ENCODE measurements at places on chromosomes 1 and 21.

DNA sequence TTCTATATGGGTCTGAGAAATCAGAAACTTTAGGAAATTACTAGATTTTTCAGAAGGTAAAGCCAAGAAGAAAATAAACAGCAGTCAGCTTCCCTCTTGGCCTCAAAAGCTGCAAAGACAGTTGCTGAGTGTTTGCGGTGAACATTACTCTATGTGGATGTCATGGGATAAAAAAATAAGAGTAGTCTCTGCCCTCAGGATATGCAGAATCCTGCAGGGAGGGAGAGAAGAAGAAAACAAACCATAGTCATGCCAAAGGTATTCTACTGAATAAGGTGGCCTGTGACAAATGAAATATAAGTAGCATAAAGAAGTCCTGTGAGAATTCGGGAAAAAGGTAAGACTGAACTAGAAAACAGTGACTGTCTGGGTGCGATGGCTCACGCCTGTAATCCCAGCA, 19.0 kb downstream of the YARS1 start:
- DNase-seq = no peak

DNA sequence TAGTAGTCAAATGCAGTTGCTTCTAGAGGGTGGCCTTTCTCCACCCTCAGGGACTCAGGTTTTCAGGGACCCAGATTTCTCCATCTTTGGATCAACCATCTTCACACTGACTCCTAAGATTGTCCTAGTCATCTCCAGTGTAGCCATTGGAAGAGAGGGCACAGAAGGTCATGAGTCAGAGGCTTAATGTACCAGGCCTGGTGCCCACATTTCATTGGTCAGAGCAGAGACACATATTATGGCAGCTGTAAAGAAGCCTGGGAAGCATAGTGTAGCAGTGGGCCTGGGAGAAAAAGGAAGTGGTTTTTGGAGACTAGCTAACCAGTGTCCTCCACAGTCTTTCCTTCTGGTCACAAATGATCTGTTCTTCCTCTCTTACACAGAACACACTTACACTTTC, 122.5 kb downstream of the GIPC2 start:
- no peak for DNase-seq

DNA sequence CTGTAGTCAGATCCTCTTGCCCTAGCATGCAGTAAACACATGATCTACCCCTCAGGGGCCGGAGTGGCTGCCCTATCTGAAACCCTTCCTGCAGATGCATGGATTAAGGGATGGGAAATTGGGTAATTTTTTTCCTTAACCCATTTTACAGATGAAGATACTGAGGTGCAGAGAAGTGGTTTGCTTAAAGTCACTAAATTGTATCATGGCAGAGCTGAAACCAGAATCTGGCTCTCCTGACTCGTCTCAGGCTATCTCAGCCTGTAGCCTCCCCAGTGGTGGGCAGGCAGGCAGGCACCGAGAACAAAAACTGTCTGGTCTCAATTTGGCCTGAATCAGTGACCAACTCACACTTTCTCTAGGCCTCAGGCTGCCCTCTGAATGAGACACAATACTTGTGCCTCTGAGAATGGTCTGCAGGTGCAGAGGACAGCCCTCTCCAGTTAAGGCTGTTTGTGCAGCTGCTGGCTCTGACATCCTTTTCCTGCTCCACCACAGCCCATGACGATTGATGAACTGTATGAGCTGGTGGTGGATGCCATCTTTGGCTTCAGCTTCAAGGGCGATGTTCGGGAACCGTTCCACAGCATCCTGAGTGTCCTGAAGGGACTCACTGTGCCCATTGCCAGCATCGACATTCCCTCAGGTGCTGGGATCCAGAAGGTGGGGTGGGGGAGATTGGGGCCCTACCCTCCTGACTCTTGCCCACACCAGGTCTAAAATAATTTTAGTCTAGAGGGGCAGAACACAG, 1.5 kb downstream of the NAXE start:
- no peak for DNase-seq

DNA sequence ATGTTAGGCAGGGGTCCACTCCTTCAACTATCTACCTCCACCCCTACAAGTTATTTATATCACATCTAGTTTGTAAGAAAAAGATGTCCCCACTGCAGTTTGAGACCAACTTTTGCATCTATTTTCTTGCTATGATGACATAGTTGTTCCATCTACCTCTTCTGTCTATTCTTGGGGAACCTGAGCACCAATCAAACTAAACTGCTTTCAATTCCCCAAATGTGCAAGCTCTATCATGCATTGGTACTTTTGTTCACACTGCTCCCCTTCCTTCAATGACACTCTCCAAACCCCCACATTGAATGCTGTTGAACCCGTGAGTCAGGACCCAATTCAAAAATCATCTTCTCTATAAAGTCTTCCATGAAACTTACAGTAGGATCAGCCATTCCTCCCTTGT, 16.0 kb upstream of the FRRS1 start:
- no peak for DNase-seq

- no peak for DNase-seq
These were observed 280.5 kb upstream of the VAMP3 start for GRCh38 chr1:7490576-7490975.

DNA sequence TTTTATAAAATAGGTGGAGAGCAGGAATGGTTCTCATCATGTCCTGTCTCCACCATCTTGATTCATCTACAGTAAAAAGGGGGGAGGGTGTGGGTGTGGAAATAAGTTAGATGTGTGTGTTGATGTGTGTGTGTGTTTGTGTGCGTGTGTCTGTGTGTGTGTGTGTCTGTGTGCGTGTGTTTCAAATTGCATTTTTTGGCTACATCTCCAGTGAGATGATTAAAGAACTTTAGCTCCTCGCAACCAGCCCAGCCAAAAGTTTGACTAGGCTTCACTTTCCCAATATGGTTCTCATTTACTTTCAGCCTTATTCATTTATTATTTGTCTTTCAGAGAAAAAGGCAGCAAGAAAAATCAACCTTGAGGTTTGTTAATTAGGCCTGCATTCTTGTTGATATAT, 14.7 kb upstream of the HAO2 start:
- DNase-seq = no peak

GRCh38 chr1:211830055-211830327, 572 bp downstream of the LPGAT1 start:
- peak; percentile 5 for DNase-seq

DNA sequence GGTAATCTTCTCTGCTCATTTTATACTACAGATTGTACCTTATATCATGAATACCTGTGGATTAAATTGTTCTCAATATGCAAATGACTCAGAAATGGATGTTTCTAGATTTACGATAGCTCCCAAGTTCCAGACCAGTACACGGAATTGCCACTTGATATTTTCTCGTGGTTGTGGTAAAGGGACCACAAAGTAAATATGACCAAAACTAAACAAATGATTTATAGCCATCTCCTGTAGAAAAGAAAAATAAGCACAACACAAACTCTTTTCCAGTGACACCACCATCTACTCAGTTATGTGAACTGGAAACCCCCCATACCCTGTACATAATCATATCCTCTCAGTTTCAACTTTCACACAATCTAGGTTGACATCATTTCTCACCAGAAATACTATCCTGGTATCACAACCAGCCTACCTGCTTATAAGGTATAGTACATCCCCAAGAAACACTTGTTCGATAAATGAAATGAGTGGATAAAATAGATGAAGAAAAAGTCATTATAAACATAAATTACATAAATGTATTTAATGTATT, 172.3 kb downstream of the ADGRL4 start:
- no peak for DNase-seq

- no peak for DNase-seq
These were observed 421.3 kb downstream of the NEGR1 start for GRCh38 chr1:71861022-71861421.

DNA sequence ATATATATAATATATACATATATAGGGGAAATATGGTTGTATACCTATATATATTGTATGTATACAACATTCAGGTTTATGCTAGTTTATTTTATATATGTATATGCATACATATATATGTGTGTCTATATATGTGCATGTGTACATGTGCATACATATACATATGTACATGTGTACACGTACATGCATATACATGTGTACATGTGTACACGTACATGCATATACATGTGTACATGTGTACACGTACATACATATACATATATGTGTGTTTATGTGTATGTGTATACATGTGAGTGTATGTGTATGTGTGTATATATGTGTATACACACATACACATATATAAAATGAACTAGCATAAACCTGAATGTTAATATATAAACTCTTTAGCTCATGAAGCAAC, 220.9 kb downstream of the FAF1 start:
- DNase-seq = no peak

GRCh38 chr1:215377746-215378145, 189.4 kb upstream of the KCTD3 start:
- DNase-seq = no peak

GRCh38 chr21:35116777-35117176, 67.7 kb upstream of the RUNX1 start:
- DNase-seq = no peak

- DNase-seq = no peak
These were observed 211.8 kb upstream of the PKN2 start for GRCh38 chr1:88472298-88472697.

DNA sequence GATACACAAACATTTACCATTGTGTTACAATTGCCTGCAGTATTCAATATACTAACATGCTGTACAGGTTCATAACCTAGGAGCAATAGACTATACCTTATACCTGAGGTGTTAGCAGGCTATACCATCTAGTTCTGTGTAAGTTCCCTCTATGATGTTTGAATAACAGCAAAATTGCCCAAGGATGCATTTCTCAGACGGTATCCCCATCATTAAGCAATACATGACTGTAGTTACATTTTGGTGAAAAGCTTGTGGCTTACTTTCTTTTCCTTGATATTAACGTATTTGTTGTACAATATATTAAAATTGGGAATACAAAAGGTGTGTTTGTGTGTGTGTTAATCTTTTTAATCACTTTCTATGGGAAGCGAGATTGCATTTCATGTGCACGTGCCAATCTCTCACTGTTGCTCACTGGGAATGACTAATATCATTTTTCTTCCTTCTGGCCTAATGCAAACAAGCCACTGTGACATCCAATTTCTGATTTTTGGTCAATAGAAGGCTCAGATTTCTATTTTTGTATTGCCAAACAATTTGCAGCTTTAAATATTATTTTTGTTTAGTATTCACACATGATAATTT, 36.7 kb upstream of the WLS start:
- DNase-seq = no peak

GRCh38 chr1:215095524-215095923, 13.0 kb downstream of the KCNK2 start:
- DNase-seq = no peak

- DNase-seq = no peak
These were observed 18.4 kb downstream of the CCT8 start for GRCh38 chr21:29055080-29055479.

Measured in ELF-1 (cell line).